Fibroblast of skin of abdomen (primary cell): ENCODE measurements at places on chromosomes 5 and 9.

- no peak for DNase-seq
Observed at GRCh38 chr5:115892021-115892420, 50.3 kb downstream of the AP3S1 start.

DNA sequence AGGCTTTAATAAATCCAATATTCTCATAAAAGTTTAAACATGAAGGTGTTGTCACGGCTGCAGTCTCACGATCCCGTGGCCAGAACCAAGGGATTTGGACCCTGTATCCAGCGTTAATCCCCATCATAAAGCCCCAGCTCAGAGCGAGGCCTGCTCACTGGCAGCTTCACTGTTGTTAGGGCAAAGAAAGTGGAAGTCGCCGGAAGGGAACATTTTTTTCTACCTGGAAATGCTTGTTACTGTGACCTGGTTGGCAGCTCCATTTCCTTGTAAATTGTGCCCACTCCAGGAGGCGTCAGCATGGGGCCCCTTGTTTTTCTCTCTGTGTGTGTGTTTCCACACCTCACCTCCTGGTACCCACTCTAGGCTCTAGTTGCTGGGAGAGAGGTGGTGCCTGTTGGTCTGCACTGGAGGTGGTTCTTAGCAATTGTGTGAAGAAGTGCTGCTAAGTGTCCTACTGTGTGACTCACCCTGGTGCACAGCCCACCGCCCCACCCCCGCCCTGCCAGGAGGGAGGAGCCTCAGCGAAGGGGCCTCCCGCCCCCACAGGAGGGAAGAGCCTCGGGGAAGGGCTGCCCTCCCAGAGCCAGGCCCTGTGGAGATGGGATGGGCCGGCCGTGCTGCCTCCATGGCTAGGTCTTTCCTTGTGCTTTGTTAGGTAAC lies 105.1 kb downstream of the EHMT1 start:
- peak; percentile 28 for DNase-seq

- peak; percentile 71 for DNase-seq
Observed at GRCh38 chr9:33868440-33868973, 51.5 kb downstream of the UBE2R2 start.

DNA sequence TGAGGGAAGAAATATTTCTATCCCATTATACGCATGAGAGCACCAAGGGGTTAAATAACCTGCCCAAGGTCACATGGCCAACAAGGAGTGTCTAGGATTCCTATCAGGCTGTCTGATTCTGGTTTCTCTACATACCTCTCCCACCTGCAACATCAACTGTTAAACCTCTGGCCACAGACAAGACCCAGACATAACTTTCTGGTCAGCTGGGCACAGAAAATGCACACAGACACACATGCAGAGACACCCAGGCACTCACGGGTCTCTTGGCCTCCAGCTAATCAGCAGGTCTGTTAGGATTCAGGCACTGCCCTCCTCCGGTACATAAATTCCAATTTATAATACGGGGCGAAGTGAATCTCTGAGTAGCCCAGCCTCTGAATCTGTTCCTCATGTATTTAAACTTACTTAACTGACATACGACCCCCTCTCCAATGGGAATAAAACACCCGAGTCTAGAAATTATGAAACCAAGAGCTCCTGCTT lies 1.5 kb downstream of the SEPTIN8 start:
- DNase-seq, result no peak

- no peak for DNase-seq
Observed at GRCh38 chr9:27431543-27432147, 92.4 kb upstream of the IFNK start.
